ENCODE measurements at places on chromosomes 7 and 10.

DNA sequence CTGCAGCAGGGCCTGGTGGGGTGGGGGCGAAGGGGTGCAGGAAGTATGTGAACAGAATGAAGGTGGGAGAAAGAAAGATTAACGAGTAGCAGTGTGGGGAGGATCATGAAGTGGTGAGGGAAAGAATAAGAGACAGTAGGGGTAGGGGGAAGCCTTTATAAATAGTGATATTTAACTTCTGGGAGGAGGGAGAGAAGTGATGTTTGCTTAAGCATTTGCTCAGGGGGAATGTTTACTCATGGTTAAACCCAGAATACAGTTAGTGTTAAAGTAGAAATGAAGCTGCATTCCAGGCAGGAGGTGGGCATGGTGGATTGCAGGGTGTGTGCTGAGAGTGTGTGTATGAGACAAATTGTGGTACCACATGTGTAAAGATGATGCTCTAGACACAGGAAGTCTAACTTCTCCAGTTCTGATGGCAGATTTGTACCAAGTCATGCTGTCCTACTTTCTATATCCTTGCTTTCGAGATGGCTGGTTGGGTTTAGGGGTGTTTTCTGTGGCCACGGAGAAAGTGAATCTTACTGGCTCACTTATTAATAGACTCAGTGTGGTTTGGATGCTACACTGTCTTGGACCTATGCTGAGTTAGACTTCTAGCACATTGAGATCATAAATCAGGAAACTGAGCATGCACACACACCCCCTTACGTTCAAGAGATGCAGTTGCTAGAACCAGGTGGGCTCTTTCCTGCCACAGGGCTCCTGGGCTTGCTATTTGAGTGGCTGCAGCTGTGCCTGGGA, 10.6 kb upstream of the DNMBP start:
- DNase-seq = no peak

DNA sequence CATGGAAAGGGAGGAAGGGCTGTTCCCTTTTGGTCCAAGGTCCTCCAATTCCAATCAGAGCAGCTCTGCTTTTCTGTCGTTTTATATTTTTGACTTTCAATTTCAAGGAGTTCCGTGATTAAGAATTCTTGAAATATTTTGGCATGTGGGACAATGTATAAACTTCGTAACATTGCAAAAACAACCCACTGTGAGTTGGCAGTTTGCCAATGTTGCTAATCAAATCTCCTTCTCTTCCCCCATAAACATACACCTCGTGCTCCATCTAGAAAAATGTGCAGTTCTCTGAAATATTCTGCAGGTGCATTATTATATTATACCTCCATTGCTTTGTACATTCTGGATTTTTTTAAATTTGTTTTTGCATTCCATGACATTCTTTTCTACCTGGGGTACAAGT, 49.8 kb downstream of the POU6F2 start:
- no peak for DNase-seq

GRCh38 chr10:96512524-96513304, 1.0 kb downstream of the TLL2 start:
- no peak for DNase-seq

- no peak for DNase-seq
Measured at GRCh38 chr10:78929541-78929940, 139.2 kb upstream of the ZMIZ1 start.

Data from stimulated activated CD4-positive, alpha-beta T cell treated with anti-CD3 and anti-CD28 coated beads, Interleukin-1b, Interleukin-23, amount 100 ng/mL, for 1 hour (primary cell).